ENCODE measurements at places on chromosomes 1 and 21. TPM values are rescaled to one million over a fixed set of nuclear protein-coding genes. Genes with fewer than 3 reads are reported as not detected.
A peak's percentile ranks its signal among the peaks of the same experiment; 100 is the strongest.

DNA sequence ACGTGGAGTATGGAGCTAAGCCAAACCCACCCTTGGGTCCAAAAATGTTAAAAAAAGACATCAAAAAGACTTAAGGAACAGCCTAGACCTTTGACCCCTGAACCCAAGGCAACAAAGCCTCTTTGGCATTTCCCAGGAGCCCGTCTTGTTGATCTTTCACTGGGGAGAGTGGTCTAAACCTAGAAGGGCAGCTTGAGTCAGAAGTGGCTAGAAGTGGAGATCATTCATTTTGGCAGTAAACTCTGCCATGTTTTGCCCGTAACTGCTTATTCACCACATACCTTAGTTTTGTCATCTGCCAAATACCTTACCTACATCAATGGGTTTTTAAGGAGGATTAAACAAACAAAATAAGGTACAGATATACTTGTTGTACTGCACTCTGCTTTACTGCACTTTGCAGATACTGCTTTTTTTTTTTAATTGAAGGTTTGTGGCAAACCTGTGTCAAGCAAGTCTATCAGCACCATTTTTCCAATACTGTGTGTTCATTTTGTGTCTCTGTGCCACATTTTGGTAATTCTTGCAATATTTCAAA lies 1.7 kb upstream of the CTSE start:
- no peaks in the 10 kb centered on the region for H3K36me3 ChIP-seq
- no peak overlapping the region for H3K4me3 ChIP-seq
- H3K4me1 ChIP-seq: no peaks in the 10 kb centered on the region
- DNase-seq: no peak

- peak; percentile 9 for DNase-seq
- H3K36me3 ChIP-seq: no peaks in the 10 kb centered on the region
- no peak overlapping the region for H3K4me3 ChIP-seq
- H3K27me3 ChIP-seq: no peaks in the 10 kb centered on the region
These were observed 44.5 kb upstream of the CCDC190 start for GRCh38 chr1:162905174-162906158.

DNA sequence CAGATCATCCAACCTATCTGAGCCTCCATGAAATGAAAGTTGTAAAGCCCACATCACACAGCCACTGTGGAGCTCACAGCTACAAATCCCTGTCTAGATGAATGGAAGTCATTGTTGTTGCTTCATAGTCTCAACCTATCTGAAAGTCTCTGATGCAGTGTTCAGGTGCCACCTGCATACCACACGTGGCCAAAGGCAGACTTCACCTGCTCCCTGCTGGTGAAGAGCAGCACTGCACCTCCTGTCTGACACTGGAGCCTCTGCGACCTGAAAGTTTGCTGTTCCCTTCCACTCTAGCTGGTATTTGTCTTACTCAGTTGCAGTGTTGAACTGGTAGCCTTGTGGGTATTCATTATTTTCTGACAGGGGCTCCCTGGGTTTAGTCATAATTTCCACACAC lies 18.4 kb downstream of the LORICRIN start:
- H3K27ac ChIP-seq: no peak overlapping the region
- DNase-seq: no peak
- H3K4me3 ChIP-seq: no peak overlapping the region
- H3K36me3 ChIP-seq: peaks cover 4% of the 10 kb centered on the region
- no peaks in the 10 kb centered on the region for H3K4me1 ChIP-seq
- no peaks in the 10 kb centered on the region for H3K27me3 ChIP-seq

GRCh38 chr1:92583821-92584760 lies 97.4 kb upstream of the GFI1 start:
- DNase-seq: no peak
- H3K36me3 ChIP-seq: no peaks in the 10 kb centered on the region
- H3K27ac ChIP-seq: no peak overlapping the region
- no peaks in the 10 kb centered on the region for H3K4me1 ChIP-seq

GRCh38 chr1:40245686-40246085 lies 2.1 kb upstream of the TMCO2 start:
- DNase-seq: no peak
- H3K36me3 ChIP-seq: no peaks in the 10 kb centered on the region
- no peaks in the 10 kb centered on the region for H3K27me3 ChIP-seq
- H3K4me1 ChIP-seq: no peaks in the 10 kb centered on the region

DNA sequence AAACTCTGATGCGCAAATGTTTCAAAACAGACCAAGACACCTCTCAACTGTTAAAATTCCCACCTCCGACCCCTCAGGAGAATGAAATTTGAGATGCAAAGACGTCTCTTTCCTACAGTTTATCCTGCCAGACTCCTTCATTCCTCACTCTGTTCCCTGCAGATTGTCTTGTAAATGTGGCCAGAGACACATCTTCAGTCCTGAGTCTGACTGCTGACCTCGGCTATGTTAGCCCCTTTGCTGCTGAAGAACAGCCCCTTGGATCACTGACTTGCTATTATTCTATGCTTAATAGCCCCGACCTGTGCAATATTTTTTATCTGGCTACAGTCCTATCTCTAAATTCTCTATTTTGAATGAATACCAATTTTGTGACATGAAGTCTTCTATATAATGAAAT lies 16.6 kb upstream of the ESRRG start:
- DNase-seq: no peak
- H3K4me1 ChIP-seq: peaks cover 17% of the 10 kb centered on the region
- no peaks in the 10 kb centered on the region for H3K36me3 ChIP-seq
- peak overlapping the region; percentile 4 for H3K27ac ChIP-seq
- no peaks in the 10 kb centered on the region for H3K27me3 ChIP-seq
- H3K4me3 ChIP-seq: peak overlapping the region; percentile 15

GRCh38 chr1:221637641-221638041 lies 104.2 kb downstream of the DUSP10 start:
- H3K4me1 ChIP-seq: no peaks in the 10 kb centered on the region
- no peaks in the 10 kb centered on the region for H3K27me3 ChIP-seq
- no peak overlapping the region for H3K27ac ChIP-seq
- no peaks in the 10 kb centered on the region for H3K36me3 ChIP-seq
- DNase-seq: no peak

- H3K27ac ChIP-seq: no peak overlapping the region
- no peaks in the 10 kb centered on the region for H3K36me3 ChIP-seq
- no peaks in the 10 kb centered on the region for H3K4me1 ChIP-seq
- no peak overlapping the region for H3K4me3 ChIP-seq
- no peaks in the 10 kb centered on the region for H3K27me3 ChIP-seq
These were observed 84.8 kb downstream of the KCNJ15 start for GRCh38 chr21:38341546-38342012.

- peaks cover 16% of the 10 kb centered on the region for H3K4me1 ChIP-seq
- DNase-seq: no peak
- H3K27me3 ChIP-seq: no peaks in the 10 kb centered on the region
- H3K4me3 ChIP-seq: no peak overlapping the region
- no peaks in the 10 kb centered on the region for H3K36me3 ChIP-seq
- H3K27ac ChIP-seq: no peak overlapping the region
These were observed 45.5 kb upstream of the CCDC190 start for GRCh38 chr1:162906485-162906884.

DNA sequence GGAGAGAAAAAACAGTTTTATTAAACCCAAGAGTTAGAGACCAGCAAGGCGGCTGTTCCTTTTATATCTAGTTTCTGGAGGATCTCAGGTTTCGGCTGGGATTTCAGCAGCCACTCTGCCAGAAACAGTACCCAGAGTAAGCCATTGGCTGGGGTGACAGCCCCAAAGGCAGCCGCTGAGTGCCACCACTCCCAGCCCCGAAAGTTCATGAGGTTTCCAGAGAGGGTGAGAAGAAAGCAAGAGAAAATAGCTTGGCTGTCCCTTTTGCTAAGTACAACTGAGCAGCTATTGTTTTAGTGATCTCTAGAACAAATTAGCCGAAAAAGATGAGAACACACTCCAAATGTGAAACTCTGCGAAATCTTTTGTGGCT lies 1.2 kb downstream of the SH3BGR start:
- peak; percentile 19 for DNase-seq
- H3K4me1 ChIP-seq: peaks cover 19% of the 10 kb centered on the region
- H3K4me3 ChIP-seq: no peak overlapping the region
- H3K27ac ChIP-seq: no peak overlapping the region
- no peaks in the 10 kb centered on the region for H3K36me3 ChIP-seq
- no peaks in the 10 kb centered on the region for H3K27me3 ChIP-seq

DNA sequence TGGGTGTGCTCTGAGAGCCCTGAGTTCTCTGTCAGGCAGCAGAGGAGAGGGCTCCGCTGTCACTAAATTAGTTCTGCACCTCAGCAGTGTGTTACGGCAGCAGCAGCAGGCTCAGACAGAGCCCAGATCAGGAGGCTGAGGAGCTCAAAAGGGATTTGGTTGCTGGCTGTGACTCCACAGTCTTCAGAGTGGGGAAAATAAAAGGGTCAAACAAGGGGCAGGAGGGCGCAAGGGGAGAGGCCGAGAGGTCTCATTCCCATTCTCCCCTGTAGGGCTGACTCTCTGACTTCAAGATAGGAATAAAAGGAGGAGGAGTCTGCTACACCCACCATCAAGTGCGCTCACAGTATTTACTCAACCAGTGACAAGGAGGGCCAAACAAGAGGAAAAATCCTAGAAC lies 9.2 kb upstream of the SLC45A3 start:
- H3K36me3 ChIP-seq: no peaks in the 10 kb centered on the region
- H3K4me1 ChIP-seq: peaks cover 40% of the 10 kb centered on the region
- DNase-seq: peak; percentile 83
- H3K4me3 ChIP-seq: no peak overlapping the region
- no peak overlapping the region for H3K27ac ChIP-seq

GRCh38 chr1:79295967-79296366 lies 289.4 kb upstream of the ADGRL4 start:
- no peak overlapping the region for H3K4me3 ChIP-seq
- no peaks in the 10 kb centered on the region for H3K27me3 ChIP-seq
- DNase-seq: no peak
- H3K4me1 ChIP-seq: no peaks in the 10 kb centered on the region

DNA sequence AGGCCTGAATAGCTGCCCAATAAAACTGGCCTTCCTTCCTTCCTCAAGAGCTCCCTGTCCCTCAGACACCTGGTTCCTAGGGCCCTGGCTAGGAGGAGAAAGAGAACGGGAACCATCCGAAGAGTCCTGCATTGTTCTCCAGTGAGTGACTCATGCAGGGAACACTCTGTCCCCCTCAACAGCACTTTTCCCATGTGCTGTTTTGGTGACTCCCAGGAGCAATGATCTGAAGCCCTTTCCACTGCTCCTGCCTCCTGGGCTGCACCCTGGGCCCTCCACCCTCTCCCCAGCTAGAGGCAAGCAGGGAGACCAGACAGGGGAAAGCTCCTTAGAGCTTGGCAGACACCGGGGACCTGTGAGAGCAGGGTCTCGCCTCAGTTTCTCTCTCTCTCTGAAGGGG lies 18.9 kb downstream of the TNNT2 start:
- no peaks in the 10 kb centered on the region for H3K36me3 ChIP-seq
- no peak overlapping the region for H3K4me3 ChIP-seq
- no peaks in the 10 kb centered on the region for H3K27me3 ChIP-seq

GRCh38 chr1:184351416-184351975 lies 35.3 kb upstream of the C1orf21 start:
- H3K4me3 ChIP-seq: no peak overlapping the region
- no peak overlapping the region for H3K27ac ChIP-seq
- H3K4me1 ChIP-seq: peaks cover 7% of the 10 kb centered on the region
- H3K27me3 ChIP-seq: no peaks in the 10 kb centered on the region
- H3K36me3 ChIP-seq: no peaks in the 10 kb centered on the region

- H3K4me1 ChIP-seq: peaks cover 5% of the 10 kb centered on the region
- no peak overlapping the region for H3K27ac ChIP-seq
- DNase-seq: no peak
- H3K36me3 ChIP-seq: no peaks in the 10 kb centered on the region
- peaks cover 11% of the 10 kb centered on the region for H3K27me3 ChIP-seq
- no peak overlapping the region for H3K4me3 ChIP-seq
These were observed 94.6 kb downstream of the KCNJ15 start for GRCh38 chr21:38351176-38351959.

DNA sequence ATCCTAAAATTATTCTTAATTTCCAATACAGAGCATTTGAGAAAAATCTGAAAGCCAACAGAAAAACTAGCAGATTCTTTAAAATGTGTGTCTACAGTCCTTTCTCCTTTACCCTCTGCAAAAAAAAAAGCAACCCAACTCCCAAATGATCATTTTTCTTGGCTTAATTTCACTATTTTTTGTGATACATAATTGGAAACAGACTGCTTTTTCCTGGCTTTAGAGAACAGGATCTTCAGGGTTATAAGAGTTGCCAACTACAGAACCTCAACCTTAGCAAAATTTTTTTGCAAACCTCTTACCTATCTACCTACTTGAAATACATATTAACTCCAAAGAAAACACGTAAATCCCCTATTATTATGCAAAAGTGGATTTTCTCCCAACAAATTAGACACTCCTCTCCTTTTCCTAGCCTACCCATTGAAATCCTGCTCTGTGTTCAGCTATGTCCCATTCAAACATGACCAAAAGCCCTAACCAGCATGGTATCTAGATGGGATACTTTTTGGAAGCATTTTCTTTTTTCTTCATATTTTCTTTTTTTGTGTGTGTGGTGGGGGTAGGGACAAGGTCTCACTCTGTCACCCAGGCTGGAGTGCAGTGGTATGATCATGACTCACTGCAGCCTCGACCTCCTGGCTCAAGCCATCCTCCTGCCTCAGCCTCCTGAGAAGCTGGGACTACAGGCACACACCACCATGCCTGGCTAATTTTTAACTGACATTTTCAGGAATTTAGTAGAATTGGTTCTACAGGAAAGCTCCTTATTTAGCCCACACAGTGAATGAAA lies 9.0 kb downstream of the TGFBR3 start:
- H3K4me3 ChIP-seq: no peak overlapping the region
- no peaks in the 10 kb centered on the region for H3K27me3 ChIP-seq
- no peak overlapping the region for H3K27ac ChIP-seq
- H3K36me3 ChIP-seq: no peaks in the 10 kb centered on the region

DNA sequence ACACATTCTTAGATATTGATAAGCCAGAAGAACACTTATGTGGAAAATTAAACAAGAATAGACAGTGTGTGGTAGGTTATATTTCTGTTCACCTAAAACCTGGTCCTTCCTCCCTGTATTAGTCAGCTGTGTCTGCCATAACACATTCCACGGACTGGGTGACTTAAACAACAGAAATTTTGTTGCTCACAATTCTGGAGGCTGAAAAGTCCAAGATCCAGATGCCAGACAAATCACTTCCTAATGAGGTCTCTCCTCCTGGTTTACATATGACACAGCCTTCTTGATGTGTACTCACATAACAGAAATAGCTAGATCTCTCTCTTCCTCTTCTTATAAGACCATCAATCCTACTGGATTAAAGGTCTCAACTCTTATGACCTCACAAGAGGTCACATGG lies 25.7 kb downstream of the JMJD4 start:
- H3K4me1 ChIP-seq: no peaks in the 10 kb centered on the region
- no peaks in the 10 kb centered on the region for H3K27me3 ChIP-seq
- no peaks in the 10 kb centered on the region for H3K36me3 ChIP-seq

The MAP10 gene
- total RNA-seq: 3.3 TPM

The FCRL2 gene
- not detected for total RNA-seq

The LYPD8 gene
- total RNA-seq: not detected

The SYCP1 gene
- not detected for total RNA-seq

The WDR64 gene
- total RNA-seq: not detected

The FMOD gene
- total RNA-seq: not detected

The TCP10L gene
- total RNA-seq: 3.7 TPM

The CHODL gene
- total RNA-seq: 1.6 TPM

The STUM gene
- 0.19 TPM for total RNA-seq

The RAVER2 gene
- total RNA-seq: 37.2 TPM

All from neural progenitor cell (in vitro differentiated cells).